ENCODE measurements at places on chromosomes 5 and 9. TPM values are rescaled to one million over a fixed set of nuclear protein-coding genes. Genes with fewer than 3 reads are reported as not detected.
A peak's percentile ranks its signal among the peaks of the same experiment; 100 is the strongest.

GRCh38 chr9:93049491-93049890 lies 9.0 kb upstream of the SUSD3 start:
- DNase-seq, result peak; percentile 91

DNA sequence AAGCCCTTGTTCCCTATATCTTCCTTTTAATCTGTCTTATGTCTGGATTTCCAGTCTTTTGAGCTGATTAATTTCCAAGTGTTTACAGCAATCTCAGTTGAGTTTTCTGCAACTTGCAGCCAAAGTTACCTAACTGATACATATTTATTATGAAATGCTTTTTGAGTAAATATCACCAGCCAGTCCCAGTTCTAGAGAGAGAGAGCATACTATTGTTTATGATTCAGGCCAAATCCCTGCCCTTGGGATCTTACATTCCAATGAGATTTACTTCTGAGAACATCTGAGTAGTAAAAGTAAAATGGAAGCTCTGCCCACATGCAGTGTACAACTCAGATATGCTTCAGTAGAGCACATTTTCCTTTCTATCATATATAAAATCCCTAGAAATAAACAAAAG lies 661.7 kb downstream of the KCTD16 start:
- no peak for DNase-seq

The ELL2 gene
- total RNA-seq, result 76.4 TPM

The PCDHGA6 gene
- 0.68 TPM for total RNA-seq

The DIPK1B gene
- total RNA-seq, result 3.0 TPM

GRCh38 chr9:135533113-135533512 lies 11.9 kb downstream of the LCN1 start:
- peak; percentile 4 for DNase-seq

- DNase-seq, result no peak
These were observed 259.6 kb upstream of the NR4A3 start for GRCh38 chr9:99561961-99562565.

DNA sequence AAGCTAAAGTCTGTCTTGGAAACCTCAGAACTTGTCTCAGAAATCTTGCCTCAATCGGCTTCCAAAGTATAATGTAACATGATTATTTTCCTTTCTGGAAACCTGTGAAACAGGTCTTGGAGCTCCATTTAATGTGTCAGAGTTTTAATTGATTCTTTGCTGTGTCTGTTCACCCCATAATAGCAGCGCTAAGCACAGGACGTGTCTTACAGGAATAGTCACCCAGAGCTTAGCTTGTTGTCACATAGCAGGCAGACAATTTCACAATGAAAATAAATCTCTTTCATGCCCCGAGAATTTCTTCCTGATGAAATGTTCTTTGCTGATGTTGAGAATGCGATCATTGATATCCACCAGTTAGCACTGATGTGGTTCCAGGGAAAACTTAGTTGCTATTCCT lies 40.2 kb upstream of the PTPN3 start:
- DNase-seq, result no peak

DNA sequence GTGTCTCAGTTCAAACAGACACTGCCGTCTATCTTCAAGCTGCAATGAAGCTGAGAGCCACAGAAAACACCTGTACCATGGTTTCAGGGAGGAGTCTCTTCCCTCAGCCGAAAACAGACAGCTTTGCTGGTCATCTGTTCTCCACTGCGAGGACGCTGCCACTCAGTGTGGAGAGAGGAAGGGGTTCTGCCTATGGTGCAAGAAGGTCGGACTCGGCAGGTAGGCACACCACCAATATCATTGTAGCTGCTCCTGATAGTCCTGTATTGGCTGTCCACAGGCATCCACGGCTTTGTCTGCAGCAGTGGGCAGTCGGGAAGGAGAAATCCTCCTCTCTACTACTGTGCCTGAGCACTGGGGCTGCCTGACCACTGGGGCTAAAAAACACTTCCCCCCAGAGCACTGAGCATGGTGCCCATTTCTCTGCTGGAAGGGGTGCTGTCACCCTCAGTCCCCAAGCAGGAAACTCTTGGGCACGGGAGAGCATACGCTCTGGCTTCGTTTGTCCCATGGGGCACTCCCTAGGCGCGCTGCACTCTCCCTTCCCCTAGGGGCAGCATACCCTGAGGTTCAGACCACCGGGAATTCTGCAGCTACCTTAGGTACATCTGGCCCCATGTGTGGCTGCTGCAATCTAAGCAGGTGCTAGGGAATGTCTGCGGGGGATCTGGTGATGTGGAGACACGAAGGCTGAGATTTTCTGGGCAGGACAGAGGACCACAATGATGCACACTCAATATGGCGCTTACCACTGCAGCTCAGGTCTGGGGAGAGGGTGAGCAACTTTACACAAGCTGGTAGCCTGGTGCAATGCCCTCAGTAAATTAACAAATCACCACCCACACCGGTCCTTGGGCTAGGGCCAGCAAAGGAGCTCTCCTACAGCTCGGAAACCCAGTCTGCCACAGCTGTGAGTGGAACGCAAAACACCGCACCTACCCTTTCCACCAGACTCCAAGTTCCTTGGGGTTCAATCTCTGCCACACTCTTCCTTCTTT lies 880.9 kb upstream of the SEMA6A start:
- DNase-seq, result no peak

The IL3 gene
- not detected for total RNA-seq

The EDIL3 gene
- 0.20 TPM for total RNA-seq

GRCh38 chr5:106097340-106097739 lies 1573.4 kb downstream of the EFNA5 start:
- no peak for DNase-seq

DNA sequence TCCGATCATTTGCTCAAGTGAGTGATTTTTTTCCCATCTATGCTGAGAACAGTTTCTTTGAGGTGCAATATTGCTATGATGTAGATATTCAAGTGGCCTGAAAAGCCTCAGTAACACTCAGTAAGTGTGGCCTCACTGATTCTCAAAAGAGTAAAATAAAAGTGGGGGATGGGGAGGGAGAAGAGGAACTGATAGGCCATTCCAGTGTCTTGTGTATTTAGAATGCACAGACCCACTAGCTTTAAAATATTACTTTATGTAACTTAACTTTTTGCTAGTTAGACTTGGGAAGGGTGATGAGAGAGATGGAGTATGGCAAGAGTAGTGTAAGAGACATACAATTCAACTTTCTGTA lies 79.5 kb upstream of the ZNF608 start:
- DNase-seq, result no peak

DNA sequence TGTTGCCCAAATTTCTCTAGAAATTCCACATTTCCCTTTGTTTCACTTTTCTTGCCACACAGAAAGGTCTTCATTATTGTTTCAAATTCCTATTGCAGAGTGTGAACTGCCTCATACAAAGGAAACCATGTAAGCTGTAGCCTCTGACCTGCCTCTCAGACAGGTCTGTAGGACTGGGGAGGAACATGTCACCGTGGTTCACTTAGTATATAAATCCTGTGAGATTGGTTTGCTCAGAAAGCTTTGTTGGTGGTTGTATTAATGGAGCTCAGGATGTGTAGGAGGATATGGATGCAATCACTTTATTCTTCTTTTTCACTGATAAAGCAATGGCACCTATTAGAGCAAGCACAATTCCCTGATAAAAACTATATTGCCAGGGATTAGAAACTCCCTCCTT lies 4.2 kb downstream of the SGCD start:
- DNase-seq, result no peak

- DNase-seq, result no peak
These were observed 378.9 kb downstream of the ELAVL2 start for GRCh38 chr9:23447166-23447565.

DNA sequence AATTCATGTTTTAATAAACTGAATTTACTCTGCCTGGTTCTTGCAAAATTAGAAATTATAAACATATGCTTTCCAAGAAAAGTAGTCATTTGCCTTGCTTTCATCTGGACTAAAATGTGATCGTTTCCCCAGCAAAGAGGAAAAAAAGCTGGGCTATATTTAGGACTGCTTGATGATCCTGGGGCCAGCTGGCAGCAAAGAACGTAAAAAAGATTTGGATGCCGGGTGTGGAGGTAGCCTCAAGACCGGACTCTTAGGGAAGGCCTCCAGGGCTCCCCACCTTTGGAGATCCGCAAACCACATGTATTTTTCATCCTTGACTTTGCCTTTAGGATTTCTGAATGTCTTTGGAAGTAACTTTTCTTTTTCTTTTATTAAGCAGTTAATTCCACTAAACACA lies 156.1 kb upstream of the SEMA6A start:
- no peak for DNase-seq

DNA sequence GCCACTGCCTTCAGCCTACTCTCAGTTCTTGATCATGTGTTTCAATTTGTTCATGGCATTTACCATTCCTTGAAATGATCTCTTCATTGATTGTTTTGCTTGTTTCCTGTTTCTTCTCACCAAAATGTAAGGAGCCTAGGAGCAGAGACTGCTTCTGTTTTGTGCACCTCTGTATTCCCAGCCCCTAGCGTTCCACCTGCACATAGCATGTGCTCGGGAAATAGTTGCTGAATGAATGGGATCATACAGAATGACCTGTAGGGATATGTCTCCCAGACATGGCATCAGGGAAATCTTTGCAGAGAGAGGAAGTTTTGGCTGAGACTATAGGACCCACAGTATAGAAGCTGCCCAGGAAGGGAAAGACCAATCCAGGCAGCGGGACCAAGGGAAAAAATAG lies 6.2 kb upstream of the CERCAM start:
- DNase-seq, result no peak

- no peak for DNase-seq
These were observed 5.2 kb upstream of the SPINK4 start for GRCh38 chr9:33234511-33235467.

DNA sequence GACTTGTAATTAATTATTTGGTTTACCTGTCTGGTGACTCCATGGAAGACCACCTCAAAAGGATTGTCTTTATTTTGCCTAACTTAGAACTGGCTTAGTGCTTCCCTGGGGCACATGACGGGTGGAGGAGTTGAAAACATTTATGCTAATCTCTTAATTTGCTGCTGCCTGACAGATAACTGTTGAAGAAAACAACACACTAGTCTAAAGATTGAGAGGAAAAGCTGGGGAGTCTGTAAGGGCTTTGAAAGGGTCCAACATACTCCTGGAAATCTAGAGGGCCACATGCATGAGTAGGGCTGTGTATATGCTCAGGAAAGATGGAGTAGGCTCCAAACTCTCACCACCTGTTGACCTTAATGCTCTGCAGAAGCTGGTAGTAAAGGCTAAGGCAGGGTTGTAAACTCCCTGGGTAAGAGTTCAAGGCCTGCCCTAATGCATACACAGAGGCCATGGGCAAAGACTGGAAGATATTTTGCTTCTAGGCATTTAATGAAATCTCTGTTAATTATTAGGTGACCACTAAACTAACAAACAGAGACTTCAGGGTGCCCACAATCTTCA lies 40.7 kb downstream of the NR3C1 start:
- no peak for DNase-seq

The CDH6 gene
- total RNA-seq, result 1.3 TPM

DNA sequence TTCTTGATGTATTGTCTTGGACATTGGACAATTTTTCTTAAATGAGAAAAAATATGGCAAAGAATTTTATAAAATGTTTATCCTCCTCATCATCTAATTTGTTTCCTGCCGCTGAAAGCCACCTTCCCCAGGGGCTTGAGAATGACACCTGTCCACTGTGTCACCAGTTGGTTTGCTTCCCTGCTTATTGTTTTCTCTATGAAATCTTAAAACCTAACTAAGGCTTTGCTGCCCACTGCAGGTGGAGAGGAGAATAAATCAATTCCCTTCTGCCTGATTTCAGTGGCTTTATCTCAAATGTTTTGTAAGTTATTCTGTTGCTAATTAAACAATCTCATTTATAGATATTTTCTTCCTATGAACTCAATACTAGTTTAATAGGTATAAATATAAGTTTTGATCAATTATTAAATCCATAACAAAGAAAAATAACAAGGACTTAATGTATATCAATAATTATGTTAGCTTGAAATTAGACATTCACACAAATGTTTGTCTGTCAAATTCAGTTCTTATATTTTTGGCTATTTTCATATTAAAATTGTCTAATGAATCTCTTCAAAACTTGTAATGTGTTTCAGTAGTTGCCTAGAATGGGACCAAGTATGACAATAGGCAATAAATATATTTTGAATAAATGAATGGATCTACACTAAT lies 822.5 kb downstream of the PTPRD start:
- peak; percentile 52 for DNase-seq

The OR1Q1 gene
- not detected for total RNA-seq

GRCh38 chr5:85556464-85556863 lies 1061.3 kb upstream of the COX7C start:
- DNase-seq, result no peak

The KIF24 gene
- total RNA-seq, result 0.33 TPM

GRCh38 chr5:150042459-150042858 lies 41.9 kb downstream of the HMGXB3 start:
- no peak for DNase-seq

The CNTNAP3 gene
- 0.58 TPM for total RNA-seq

The CCNJL gene
- total RNA-seq, result 0.48 TPM

GRCh38 chr9:89817151-89817950 lies 212.5 kb downstream of the GADD45G start:
- no peak for DNase-seq

DNA sequence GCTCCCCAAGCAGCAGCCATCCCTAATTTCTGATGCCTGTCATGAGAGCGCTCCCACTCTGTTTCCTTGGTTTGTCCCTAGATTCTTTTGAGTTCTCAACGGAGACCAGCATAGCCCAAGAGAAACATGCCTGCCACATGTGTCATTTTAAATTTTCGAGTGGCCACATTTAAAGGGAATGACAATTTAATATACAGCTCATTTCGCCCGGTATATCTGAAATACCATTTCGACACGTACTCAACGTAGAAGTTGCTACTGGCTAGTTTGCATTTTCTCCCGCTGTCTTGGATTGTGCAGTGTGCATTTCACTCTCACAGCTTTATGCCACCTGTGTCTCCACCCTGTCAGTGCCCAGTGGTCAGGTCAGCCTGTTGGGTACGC lies 21.0 kb downstream of the LPCAT1 start:
- no peak for DNase-seq
